ENCODE measurements at places on chromosomes 5 and 9.
A peak's percentile ranks its signal among the peaks of the same experiment; 100 is the strongest.

GRCh38 chr5:143200781-143201398 lies 202.6 kb downstream of the NR3C1 start:
- no peak for DNase-seq

DNA sequence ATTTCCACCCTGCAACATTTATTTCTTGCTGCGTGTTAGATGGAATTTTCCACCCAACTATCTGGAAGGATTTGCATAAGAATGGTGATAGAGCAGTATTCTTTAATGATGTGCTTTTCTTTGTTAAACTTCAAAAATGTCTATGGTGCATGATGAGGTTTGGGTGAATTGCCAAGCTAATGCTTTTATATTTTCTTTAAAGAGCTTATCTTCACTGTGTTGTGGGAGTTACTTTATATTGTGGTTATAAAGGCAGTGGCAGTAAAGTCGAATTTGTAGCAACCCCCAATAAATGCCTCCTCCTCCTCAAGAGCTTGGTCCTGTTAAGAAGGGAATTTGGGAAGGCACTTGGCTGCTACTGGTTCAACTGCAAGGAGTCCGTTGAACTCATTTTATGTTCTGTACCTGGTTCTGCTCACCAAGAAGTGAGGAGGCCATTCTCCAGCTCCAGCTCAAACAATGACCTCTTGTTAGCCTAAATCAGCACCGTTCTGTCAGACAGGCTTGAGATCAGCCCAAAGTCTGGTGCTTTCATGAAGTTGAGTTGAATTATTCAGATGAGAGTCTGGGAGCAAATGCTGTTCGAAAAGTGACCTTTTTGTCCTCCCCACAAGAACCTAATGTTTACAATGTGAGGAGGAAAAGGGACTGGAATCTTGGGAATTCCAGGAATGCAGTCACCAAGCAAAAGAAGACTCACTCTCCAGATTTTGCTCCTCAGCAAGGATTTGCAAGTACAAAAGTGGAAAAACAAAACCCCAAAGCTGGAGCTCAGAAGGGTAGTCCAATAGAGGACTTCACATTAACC lies 217.0 kb downstream of the TMEM38B start:
- no peak for DNase-seq

- no peak for DNase-seq
These were observed 93.4 kb downstream of the LMX1B start for GRCh38 chr9:126707083-126707482.

DNA sequence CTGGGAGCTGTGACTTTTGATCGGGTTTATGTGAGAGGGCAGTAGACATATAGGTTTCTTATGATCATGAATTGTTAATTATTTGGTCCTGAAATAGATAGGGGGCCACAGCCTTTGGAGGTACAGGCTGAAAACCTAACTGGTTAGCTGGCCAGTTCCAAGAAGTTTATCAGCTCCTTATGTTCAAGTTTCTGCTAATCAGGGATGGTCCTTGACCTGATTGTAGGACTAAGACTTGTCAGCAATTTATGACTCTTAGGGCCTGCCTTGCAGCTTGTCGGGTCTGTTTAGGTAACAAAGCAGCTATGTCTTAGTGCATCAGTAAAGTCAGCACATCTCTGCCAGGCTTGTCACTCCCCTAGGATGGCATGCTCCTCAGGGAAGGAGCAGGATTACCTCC lies 151.8 kb upstream of the RUSC2 start:
- DNase-seq: no peak

GRCh38 chr5:20469792-20470191 lies 481.8 kb upstream of the CDH18 start:
- DNase-seq: no peak

GRCh38 chr5:72597456-72597948 lies 90.3 kb upstream of the ZNF366 start:
- no peak for DNase-seq

GRCh38 chr9:86885232-86885631 lies 62.1 kb downstream of the GAS1 start:
- no peak for DNase-seq

GRCh38 chr5:173624282-173624681 lies 7.8 kb upstream of the BOD1 start:
- peak; percentile 76 for DNase-seq

DNA sequence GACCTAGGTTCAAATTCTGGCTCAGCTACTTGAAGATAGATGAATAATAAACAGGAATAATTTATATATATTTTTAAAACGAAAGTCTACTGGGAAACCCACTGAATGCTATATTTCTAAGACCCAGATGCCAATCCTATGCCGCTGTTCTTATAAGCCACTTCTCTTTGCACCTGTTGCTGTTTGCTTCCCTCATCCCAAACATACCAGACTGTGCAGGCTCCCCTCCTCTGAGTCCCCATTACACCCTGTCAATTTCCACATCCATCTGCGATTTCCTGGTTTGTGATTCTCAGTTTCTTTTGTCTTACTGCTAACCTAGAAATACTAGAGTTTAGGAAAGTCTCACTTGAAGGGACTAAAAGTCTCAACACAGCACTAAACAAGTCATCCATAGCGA lies 92.8 kb upstream of the CAST start:
- DNase-seq: no peak

- no peak for DNase-seq
These were observed 209.0 kb downstream of the ALDH1A1 start for GRCh38 chr9:72743836-72744235.

DNA sequence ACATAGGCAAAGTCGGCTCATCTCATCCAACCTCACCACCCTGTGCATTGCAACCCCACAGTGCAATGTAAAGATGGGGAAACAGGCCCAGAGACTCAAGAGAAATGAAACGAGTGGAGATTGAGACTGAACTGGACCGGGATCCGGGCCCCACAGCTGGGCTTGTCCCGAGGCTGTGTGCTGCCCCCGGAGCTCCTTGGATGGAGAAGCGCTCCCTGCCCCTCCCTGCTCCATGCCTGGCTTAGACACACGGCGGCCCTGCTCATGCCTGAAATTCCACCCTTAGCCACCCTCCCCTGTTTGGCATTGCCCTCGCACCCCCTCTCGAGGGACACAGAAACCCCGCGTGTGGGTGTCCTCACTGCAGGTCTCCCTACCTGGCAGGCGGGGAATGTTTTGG lies 27.2 kb upstream of the FCN1 start:
- DNase-seq: no peak

- no peak for DNase-seq
These were observed 107.3 kb upstream of the ANKRD55 start for GRCh38 chr5:56340196-56340980.

- DNase-seq: no peak
These were observed 17.1 kb downstream of the LRRC8A start for GRCh38 chr9:128898845-128899565.

- DNase-seq: peak; percentile 93
These were observed 26.9 kb upstream of the EEIG1 start for GRCh38 chr9:128007566-128008138.

DNA sequence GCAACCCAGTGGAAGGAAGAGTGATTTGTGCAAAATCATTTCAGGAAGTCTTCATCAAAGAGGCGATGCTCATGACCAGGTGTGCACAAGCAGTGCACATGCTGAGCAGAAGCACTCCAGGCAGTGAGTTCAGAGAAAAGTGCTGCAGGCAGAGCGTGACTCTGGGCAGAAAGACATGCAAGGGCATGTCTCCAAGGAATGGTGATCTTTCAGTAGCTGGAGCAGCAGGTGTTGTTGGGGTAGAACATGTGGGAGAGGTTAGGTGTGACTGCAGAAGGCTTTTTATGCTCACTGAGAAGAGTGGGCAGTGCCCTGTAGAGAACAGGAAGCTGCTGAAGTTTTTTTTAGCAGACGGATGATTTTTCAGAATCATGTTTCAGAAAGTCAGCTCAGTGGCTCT lies 545.4 kb upstream of the TLE4 start:
- DNase-seq: no peak

DNA sequence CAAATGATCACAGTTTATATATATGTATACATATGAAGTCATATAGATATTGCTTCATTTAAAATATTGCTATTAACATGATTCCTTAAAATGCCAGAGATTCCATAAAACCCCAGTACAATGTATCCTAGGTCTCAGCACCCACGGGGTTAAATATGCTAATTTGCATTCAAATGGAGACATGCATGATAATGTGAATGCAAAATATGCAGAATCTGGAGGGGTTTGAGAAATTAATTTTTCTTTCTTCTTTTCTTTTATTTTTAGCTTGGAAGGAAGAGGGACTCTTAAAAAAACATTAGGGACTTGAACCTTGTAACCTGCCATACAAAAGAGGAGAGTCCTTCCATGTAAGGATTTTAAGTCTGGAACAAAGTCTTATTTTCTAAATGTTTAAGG lies 211.9 kb downstream of the MEF2C start:
- DNase-seq: no peak

GRCh38 chr5:144332265-144332664 lies 161.6 kb downstream of the KCTD16 start:
- no peak for DNase-seq

DNA sequence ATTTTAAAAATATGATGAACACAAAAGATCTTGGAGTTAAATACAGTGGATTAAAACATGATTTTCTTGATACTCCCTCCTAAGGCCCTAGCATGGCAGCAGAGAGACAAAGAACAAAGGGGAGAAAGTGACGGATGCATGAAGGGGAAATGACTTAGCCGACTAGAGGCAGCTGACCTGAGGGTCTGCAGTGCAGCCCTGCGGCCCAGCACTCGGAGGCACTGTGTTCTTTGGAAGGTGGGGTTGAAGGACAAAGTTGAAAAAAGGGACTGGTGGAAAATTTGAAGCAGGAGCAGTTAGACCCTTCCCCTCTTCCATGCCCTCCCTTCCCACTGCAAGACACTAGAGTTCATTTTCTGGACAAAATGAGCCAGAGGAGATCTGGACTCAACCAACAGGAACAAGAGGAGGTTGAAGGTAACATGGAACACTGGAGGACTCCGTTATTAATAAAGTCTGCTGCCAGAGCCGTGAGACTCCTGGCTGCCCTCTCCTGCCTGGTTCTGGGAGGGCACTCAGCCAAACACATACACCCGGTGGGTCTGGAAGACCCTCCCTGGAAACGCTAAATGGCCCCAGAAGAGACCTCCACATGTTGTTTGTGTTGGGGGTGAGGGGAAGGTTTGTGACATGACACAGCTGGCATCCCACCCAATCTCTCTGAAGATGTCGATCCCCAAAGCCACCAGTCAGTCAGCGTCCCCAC lies 98.1 kb downstream of the JMY start:
- no peak for DNase-seq

DNA sequence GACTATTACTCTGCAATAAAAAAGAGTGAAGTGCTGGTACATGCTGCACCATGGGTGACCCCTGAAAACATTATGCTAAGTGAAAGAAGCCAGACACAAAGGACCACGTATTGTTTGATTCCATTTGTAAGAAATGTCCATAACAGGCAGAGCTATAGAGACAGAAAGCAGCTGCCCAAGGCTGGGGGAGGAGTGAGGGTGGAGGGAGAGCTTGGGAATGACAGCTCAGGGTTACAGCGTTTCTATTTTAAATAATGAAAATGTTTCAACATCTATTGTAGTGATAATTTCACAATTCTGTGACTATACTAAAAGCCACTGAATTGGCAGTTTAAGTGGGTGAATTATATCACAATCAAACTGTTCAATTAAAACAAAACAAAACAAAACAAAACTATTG lies 81.7 kb downstream of the MYO10 start:
- no peak for DNase-seq

DNA sequence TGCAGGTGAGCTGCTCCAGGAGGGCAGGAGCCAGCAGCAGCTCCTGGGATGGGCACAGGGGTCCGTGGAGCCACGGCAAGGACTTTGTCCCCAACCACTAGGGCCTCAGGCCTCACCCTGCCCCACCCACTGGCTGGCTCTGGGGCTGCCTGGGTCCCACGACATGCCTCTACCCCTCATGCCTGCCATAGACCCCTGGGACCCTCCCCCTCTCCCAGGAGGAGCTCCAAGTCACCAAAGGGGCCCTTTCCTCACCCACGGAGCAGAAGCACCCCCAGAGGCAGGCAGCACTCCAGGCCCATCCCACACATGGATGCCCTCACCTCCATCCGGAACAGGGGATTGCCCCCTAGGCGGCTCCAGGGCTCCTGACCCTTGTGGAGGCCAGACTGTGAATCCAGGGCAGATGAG lies 6.5 kb downstream of the ABCA2 start:
- no peak for DNase-seq

DNA sequence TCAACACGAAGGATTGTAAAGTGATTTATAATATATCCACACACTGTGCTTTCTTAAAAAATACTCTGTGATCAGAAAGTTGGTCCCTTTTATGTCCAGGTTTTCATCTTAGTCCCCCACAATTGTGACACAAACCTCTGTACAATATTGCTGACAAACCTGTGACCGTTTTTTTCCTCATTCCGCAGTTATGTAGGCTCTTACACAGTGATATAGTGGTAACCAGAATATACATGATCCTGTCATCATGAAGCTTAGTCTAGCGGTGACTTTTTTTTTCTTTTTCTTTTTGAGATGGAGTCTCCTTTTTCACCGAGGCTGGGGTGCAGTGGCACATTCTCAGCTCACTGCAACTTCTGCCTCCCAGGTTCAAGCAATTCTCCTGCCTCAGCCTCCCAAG lies 8.7 kb downstream of the ANP32B start:
- DNase-seq: no peak

DNA sequence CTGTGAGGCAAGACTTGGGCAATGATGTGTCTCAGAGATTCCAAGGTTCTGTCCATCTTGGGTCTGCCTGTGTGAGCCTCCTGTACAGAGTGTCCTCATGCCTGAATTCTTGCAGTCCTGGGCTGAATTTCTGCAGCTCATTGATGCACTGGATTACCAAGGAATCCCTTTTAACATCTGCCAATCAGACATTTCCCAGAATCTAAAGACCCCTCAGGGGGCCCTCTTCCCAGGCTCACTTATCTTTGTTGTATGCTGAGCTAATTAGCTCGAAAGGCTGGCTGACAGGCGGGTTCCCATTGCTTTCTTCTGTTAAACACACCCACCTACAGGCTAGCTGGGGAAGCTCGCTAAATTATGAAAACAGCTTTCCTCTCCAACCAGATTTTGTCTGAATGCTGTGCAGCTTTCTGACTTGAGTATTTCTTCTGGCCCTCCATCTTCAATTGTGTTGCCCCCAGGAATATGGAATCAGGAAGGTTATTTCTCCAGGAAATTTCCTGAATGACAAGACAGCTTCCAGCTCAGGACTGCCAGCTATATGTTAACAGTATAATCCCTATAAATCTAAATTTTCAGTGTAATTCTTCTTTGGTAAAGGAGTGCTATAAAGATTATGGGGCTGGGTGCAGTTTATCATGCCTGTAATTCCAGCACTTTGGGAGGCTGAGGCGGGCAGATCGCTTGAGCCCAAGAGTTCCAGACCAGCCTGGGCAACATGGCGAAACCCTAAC lies at the start of gene LIX1:
LIX1 (minus strand) TSS at position 91 of the 734 bp plus-strand sequence; CDS start at position 56, 35 bp downstream.
- peak; percentile 15 for DNase-seq

Data from inflammatory macrophage treated with lipopolysaccharide for 1 hour (primary cell).